ENCODE measurements at places on chromosomes 2 and 18.

GRCh38 chr2:6336752-6337471 is 528.8 kb downstream of the CMPK2 start:
- DNase-seq = no peak
- no peaks in the 10 kb centered on the region for H3K27me3 ChIP-seq
- no peak overlapping the region for H3K27ac ChIP-seq

DNA sequence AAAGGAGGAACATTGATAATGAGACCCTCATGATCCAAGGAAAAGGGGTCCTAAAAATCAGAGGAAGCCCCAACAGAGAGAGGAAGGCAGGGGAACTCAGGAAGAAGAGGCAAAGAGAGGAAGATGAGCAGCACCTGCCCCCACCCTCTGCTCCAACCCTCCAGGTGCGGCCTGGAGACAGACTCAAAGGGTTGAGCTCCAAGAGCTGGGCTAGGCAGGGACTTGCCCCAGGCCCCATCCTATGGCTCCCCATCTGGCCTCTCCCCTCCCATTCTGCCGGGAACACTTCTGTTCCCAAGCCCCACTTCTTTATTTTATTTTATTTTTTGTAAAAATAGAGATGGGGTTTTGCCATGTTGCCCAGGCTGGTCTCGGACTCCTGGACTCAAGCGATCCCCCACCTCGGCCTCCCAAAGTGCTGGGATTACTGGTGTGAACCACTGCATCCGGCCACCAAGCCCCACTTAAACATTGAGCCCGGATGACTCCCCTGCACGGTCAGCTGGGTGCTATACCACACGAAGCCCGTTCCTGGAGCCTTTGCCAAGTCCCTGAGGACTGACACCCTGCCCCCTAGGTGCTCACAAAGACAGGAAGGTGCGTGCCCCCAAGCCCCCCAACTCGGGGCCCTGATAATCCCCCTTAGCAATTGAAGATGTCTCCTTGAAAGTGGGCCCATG is 3.8 kb upstream of the GPR55 start:
- H3K36me3 ChIP-seq = no peaks in the 10 kb centered on the region
- H3K4me3 ChIP-seq = no peak overlapping the region
- H3K27me3 ChIP-seq = no peaks in the 10 kb centered on the region
- H3K4me1 ChIP-seq = peaks cover 26% of the 10 kb centered on the region
- no peak overlapping the region for H3K27ac ChIP-seq
- no peak for DNase-seq

DNA sequence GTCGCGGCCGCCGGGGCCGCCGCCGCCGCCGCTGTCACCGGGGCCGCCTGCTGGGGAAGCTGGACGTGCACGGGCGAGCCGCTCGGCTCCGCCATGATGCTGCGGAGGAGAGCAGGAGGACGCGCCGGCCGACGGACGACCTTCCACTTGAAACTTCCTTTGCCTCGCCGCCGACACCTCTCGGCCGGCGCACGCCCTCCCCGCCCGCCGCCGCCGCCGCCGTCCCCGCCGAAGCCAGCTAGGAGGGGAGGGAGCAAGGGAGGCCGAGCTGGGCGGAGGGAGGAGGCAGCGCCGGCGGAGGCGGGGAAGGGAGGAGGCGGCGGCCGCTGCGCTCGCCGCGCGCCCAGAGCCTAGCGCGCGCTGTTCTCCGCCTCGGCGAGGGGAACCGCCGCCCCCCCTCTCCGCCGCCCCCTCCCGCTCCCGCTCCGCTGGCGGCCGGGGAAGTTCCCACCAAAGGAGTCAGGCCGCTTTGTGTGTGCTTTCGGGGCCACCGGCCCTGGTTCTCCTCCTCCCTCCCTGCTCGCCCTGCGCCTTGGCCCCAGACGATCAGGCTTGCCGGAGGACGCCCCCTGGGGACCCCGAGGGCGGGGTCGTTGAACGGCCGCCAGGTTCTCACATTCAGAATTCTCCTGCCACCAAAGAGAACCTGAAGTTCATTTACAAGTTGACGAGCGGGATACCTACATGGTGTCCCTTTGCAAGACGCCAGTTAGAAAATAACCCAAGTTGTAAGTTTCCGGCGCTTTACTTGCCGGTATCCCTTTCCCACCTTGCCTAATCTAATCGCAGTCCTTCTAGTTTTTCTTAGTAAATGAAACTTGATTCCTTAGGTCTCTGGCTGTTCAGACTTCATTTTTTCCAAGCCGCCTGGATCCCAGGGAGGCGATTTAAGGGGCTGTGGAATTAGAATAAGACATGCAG is at the start of gene STK39:
Gene STK39, minus strand, starts transcription at position 255 of the 921 bp plus-strand sequence. Its CDS starts 160 bp downstream, at position 95.
- H3K36me3 ChIP-seq = no peaks in the 10 kb centered on the region
- DNase-seq = peak; percentile 78
- H3K27me3 ChIP-seq = no peaks in the 10 kb centered on the region
- peaks cover 13% of the 10 kb centered on the region for H3K4me1 ChIP-seq
- H3K27ac ChIP-seq = peak within 1 kb of the TSS; percentile 84
- peak within 1 kb of the TSS; percentile 89 for H3K4me3 ChIP-seq

DNA sequence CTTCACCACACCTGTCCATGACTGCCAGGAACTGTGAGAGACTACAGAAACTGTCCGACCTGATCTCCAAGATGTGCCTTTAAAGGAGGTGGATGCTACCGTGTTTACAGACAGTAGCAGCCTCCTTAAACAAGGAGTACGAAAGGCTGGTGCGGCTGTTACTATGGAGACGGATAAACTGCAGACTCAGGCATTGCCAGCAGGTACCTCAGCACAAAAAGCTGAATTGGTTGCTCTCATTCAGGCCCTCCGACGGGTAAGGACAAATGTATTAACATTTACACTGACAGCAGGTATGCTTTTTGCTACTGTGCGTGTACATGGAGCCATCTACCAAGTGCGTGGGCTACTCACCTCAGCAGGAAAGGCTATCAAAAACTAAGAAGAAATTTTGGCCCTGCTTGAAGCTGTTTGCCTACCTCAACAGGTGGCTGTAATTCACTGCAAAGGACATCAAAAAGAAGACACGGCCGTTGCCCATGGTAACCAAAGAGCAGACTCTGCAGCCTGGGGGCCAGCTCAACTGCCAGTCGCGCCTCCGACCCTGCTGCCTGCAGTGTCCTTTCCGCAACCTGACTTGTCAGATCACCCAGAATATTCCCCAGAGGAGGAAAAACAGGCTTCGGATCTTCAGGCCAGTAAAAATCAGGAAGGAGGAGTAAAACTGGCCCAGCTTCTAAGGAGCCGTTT is 30.9 kb downstream of the SKA1 start:
- H3K4me3 ChIP-seq = no peak overlapping the region
- H3K36me3 ChIP-seq = no peaks in the 10 kb centered on the region
- H3K27me3 ChIP-seq = peaks cover 5% of the 10 kb centered on the region
- peaks cover 5% of the 10 kb centered on the region for H3K4me1 ChIP-seq
- H3K27ac ChIP-seq = no peak overlapping the region

GRCh38 chr2:125085904-125086303 is 1060.8 kb downstream of the CNTNAP5 start:
- no peaks in the 10 kb centered on the region for H3K27me3 ChIP-seq
- H3K4me1 ChIP-seq = no peaks in the 10 kb centered on the region
- no peak for DNase-seq
- no peak overlapping the region for H3K27ac ChIP-seq
- H3K4me3 ChIP-seq = no peak overlapping the region
- H3K36me3 ChIP-seq = no peaks in the 10 kb centered on the region

GRCh38 chr2:905091-905832 is 45.4 kb upstream of the SNTG2 start:
- H3K27ac ChIP-seq = no peak overlapping the region
- H3K4me1 ChIP-seq = no peaks in the 10 kb centered on the region
- no peaks in the 10 kb centered on the region for H3K27me3 ChIP-seq
- H3K36me3 ChIP-seq = no peaks in the 10 kb centered on the region
- no peak for DNase-seq
- H3K4me3 ChIP-seq = no peak overlapping the region

DNA sequence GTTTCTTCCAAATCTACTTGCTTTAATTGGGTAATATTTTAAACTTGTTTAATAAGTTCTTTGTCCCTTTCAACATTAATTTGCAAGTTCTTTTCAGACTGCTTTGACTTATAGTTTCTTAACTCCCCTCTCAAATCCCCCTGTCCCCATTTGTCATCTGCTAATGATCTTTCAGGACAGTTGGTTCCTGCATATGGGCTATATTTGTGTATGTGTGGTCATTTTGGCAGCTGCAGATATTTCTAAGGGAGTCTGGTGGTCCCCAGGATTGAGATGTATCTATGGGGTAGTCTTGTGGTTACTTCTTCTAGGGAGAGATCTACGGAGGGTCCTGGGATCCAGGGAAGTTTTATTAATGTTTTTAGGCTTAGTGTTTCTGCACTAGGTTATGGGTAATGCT is 120.6 kb upstream of the SP3 start:
- H3K36me3 ChIP-seq = no peaks in the 10 kb centered on the region
- no peaks in the 10 kb centered on the region for H3K4me1 ChIP-seq
- H3K27ac ChIP-seq = no peak overlapping the region
- H3K4me3 ChIP-seq = no peak overlapping the region
- no peaks in the 10 kb centered on the region for H3K27me3 ChIP-seq

DNA sequence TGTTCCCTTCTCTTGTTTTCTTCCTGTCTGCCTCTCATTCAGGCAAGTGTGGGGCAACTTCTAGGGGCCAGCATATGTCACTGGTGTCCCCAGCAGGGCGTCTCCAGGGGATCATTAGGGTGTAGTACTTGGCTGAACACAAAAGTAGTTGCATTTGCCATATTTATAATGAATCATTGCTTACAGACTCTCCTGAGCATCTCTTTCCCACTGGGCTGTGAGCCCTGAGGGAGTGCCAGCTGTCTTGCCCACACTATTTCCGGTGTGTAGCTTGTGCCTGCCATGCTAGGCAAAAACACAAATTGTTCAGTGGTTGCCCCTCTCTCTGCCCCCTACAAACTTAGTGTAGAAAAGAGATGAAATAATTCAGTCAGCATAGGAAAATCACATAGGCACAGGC is 40.8 kb upstream of the SCLY start:
- H3K36me3 ChIP-seq = peaks cover 27% of the 10 kb centered on the region
- no peaks in the 10 kb centered on the region for H3K27me3 ChIP-seq
- H3K27ac ChIP-seq = no peak overlapping the region

- H3K36me3 ChIP-seq = no peaks in the 10 kb centered on the region
- no peak overlapping the region for H3K4me3 ChIP-seq
- no peak for DNase-seq
- H3K4me1 ChIP-seq = peaks cover 24% of the 10 kb centered on the region
- H3K27ac ChIP-seq = no peak overlapping the region
Observed at GRCh38 chr18:23067236-23067635, 68.0 kb upstream of the CABLES1 start.

DNA sequence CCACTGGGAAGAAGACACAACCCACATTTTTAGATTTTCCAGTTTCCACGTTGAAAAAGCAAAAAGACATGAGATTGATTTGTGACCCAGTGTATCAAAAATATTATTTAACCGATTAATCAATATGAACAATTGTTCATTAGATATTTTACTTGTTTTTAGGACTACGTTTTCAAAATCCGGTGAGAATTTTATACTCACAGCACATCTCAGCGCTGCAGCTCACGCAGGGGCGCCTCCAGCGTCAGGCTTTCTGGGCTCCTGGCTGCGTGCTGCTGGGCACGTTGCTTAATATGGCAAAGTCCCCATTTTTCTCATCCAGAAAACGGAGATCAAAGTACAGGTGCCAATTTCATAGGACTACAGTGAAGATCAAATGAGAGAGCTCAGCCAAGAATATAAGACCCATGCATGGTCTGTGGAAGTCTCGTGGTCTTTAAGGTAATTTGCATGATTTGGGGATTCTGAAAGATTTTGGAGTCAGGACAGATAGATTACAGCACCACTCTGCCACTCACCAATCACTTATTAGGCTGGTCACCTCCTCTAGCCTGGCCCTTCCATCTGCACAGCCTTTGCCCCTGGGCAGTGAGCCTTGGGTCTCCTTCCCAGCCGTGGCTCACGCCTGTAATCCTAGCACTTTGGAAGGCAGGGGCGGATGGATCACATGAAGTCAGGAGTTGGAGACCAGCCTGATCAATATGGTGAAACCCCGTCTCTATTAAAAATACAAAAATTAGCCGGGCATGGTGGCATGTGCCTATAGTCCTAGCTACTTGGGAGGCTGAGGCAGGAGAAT is 36.2 kb downstream of the PTPN18 start:
- no peaks in the 10 kb centered on the region for H3K27me3 ChIP-seq
- peak; percentile 68 for DNase-seq
- peak overlapping the region; percentile 67 for H3K4me3 ChIP-seq
- H3K27ac ChIP-seq = peak overlapping the region; percentile 87

- DNase-seq = no peak
- no peaks in the 10 kb centered on the region for H3K4me1 ChIP-seq
Observed at GRCh38 chr18:10188971-10189810, 265.2 kb upstream of the APCDD1 start.

DNA sequence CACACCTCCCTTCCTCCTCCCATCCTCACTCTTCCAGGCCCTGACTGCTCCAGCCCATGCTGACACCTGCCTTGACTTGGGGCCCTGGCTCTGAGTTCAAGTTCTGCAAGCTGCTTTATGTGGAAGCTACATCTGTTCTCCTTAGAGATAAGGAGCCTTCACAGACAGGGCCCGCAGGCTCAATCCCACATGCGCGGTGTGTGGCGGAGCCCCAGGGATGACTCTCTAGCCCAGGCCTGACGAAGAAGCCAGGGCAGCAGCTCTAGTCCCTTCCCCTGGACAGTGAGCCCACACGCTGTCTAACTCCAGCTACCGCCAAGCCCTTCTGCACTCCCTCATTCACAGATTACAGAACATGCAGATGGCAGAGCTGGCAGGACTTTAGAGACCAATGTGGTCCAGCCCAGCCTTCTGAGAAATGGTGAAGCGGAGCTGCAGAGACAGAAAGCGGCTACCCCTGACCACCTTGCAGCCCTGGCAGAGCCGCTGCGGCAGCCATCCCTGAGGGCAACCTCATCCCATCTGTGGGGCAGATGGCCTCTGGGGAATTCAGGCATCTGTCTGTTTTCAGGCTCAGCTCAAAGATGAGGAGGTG is 304.3 kb downstream of the CELF4 start:
- H3K36me3 ChIP-seq = no peaks in the 10 kb centered on the region
- no peak for DNase-seq
- H3K4me3 ChIP-seq = no peak overlapping the region
- no peaks in the 10 kb centered on the region for H3K27me3 ChIP-seq
- no peaks in the 10 kb centered on the region for H3K4me1 ChIP-seq
- no peak overlapping the region for H3K27ac ChIP-seq

- no peak overlapping the region for H3K27ac ChIP-seq
- H3K4me1 ChIP-seq = no peaks in the 10 kb centered on the region
Observed at GRCh38 chr18:24086082-24086481, 52.8 kb upstream of the CABYR start.

DNA sequence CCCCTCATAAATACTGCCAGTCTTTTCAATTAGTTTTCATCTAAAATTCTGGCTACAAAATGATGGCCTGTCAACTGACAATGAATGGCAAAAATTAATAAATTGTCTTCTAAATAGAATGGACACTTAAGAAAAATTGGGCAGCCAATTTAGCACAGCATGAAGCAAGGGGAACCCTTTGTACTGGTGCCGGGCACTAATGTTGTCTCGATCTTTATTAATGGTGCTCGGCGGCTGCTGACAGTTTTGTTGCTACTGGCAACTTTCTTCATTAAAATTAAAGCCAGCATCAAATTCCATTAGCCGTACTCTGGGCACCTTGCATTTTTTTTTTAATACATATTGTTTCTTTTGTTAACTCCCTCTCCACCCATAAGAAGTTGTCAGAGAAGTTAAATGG is 309.3 kb downstream of the GBX2 start:
- no peak overlapping the region for H3K27ac ChIP-seq
- DNase-seq = no peak
- no peak overlapping the region for H3K4me3 ChIP-seq
- no peaks in the 10 kb centered on the region for H3K36me3 ChIP-seq
- H3K27me3 ChIP-seq = no peaks in the 10 kb centered on the region
